Muscle of leg (tissue), 16 donors: ENCODE measurements at places on chromosomes 12 and 14. TPM values are rescaled to one million over a fixed set of nuclear protein-coding genes. Genes with fewer than 3 reads are reported as not detected.

- DNase-seq = no peak
Measured at GRCh38 chr12:97313471-97314190, 149.0 kb upstream of the RMST start.

- DNase-seq = no peak
Measured at GRCh38 chr14:71365361-71365760, 458.1 kb downstream of the PCNX1 start.

GRCh38 chr12:123494124-123494851, 36.3 kb downstream of the SNRNP35 start:
- no peak for DNase-seq

DNA sequence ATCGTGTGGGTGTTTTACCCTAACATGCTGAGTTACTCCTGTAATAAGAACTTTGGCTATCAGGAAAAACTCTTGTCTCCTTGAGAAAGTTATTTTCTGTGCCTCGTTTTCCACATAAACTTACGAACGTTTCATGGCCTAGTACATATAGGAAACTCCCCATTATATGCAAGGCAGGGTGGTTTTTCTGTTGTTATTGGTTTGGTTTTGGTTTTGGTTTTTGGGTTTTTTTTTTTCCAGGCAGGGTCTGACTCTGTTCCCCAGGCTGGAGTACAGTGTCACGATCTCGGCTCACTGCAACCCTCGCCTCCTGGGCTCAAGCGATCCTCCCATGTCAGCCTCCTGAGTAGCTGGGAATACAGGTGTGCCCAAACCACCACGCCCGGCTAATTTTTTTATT, 5.5 kb downstream of the OR6C3 start:
- no peak for DNase-seq

GRCh38 chr12:58414398-58414871, 473.1 kb downstream of the ATP23 start:
- no peak for DNase-seq

Gene SNRPF
- total RNA-seq = 16.7 TPM

Gene ANKRD33
- total RNA-seq = 0.04 TPM

Gene LRRC43
- 0.18 TPM for total RNA-seq

Gene LRTM2
- 0.58 TPM for total RNA-seq
